ENCODE measurements at places on chromosomes 2 and 18.
A peak's percentile ranks its signal among the peaks of the same experiment; 100 is the strongest.

GRCh38 chr2:174581491-174581890 is 16.1 kb downstream of the WIPF1 start:
- no peak for DNase-seq

- DNase-seq, result no peak
Observed at GRCh38 chr2:47019532-47019931, 103.9 kb upstream of the MCFD2 start.

- DNase-seq, result no peak
Observed at GRCh38 chr2:147572622-147573021, 272.2 kb upstream of the ACVR2A start.

- DNase-seq, result no peak
Observed at GRCh38 chr18:35691625-35692024, 110.1 kb downstream of the GALNT1 start.

DNA sequence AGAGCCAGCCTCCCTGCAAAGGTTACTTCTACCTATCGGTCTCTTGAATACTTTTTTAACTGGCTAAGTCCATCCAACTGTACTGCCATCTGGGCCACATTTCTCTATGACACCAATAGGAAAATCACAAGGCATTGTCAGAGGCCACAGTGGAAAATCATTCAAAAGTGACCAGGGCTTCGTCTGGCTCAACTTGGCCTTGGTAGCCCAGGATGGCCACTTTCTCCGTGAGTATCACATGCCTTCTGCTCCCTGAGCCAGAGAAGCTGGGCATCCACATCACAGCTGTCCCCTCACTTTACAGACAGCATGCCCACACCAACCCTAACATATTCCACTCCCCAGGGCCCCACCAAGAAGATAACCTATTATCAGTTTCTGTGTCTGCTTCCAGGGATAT is 5.8 kb downstream of the CIB4 start:
- DNase-seq, result no peak

DNA sequence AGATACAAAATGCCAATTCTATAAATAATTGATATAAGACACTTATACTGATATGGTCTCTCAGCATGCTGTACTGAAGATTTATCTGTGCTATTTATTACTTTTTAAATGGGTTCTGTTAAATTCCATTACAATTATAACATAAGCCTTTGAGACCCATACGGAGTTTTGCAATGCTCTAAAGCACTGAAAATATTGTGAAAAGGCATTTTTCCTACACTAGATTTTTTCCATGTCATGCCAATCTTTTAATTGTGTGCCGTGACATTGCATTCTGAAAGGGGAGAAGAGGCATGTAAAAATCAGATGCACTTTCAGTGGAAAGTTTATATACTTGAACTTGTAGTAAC is 46.5 kb downstream of the EFEMP1 start:
- no peak for DNase-seq

DNA sequence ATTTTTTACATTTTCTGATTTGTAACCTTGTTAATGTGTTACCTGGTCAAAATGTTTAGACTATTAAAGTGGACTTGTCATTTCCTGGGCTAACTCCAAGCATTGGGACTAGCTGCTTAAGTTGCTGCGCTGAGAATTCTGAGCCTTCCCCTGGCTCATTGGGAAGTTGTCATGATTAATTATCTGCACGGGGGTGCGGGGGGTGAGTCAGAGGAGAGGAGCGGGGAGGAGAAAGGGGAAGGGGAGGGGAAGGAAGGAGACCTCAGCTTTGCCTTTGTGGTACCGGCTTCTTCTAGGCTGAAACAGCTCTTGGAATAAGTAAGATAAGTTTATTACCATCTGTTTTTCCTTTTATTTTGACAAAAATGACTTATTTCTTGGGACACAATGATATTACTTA is 52.9 kb upstream of the APCDD1 start:
- no peak for DNase-seq

DNA sequence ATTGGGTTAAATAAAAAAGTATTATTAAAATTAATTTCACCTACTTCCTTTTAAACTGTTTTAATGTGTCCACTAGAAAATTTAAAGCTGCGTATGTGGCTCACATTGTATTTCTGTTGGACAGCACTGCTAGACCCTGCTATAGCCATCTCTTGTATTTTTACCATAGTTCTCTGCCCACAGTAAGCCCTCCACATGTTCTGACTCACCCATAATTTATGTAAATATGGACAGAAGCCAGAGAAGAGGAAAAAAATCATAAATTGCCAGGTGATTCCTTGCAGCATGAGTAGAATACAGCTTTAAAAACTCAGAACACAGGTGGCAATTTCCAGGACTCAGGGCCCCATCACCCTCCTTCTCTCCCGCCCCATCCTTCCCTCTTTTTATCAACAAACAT is 142.4 kb upstream of the MEX3C start:
- no peak for DNase-seq

DNA sequence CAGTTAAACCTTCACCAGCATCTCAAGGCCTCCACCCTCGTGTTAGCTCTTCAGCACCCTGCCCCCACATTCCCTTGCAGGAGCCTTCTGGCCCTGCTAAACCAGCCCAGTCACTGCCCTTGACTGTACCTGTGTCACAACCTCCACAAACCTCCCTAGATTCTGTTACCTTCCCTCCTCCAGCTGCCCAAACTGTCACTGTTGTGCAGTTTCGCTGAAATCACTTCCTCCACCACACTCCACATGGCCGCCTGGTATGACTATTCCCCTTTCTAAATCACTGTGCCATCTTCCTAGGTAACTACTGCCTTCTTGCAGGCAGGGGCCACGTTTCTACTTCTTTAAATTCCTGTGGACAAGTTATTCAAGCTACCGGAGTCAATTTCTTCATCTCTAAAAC is 160.2 kb downstream of the GALNT14 start:
- DNase-seq, result no peak

- DNase-seq, result no peak
Observed at GRCh38 chr18:54822872-54823845, 5.1 kb upstream of the RAB27B start.

- no peak for DNase-seq
Observed at GRCh38 chr18:41845563-41845962, 109.5 kb upstream of the PIK3C3 start.

- DNase-seq, result no peak
Observed at GRCh38 chr18:39842366-39842914, 2112.6 kb upstream of the PIK3C3 start.

GRCh38 chr2:231683292-231684235 is 24.8 kb upstream of the PTMA start:
- no peak for DNase-seq

- DNase-seq, result no peak
Observed at GRCh38 chr2:12728221-12728777, 11.6 kb downstream of the TRIB2 start.

DNA sequence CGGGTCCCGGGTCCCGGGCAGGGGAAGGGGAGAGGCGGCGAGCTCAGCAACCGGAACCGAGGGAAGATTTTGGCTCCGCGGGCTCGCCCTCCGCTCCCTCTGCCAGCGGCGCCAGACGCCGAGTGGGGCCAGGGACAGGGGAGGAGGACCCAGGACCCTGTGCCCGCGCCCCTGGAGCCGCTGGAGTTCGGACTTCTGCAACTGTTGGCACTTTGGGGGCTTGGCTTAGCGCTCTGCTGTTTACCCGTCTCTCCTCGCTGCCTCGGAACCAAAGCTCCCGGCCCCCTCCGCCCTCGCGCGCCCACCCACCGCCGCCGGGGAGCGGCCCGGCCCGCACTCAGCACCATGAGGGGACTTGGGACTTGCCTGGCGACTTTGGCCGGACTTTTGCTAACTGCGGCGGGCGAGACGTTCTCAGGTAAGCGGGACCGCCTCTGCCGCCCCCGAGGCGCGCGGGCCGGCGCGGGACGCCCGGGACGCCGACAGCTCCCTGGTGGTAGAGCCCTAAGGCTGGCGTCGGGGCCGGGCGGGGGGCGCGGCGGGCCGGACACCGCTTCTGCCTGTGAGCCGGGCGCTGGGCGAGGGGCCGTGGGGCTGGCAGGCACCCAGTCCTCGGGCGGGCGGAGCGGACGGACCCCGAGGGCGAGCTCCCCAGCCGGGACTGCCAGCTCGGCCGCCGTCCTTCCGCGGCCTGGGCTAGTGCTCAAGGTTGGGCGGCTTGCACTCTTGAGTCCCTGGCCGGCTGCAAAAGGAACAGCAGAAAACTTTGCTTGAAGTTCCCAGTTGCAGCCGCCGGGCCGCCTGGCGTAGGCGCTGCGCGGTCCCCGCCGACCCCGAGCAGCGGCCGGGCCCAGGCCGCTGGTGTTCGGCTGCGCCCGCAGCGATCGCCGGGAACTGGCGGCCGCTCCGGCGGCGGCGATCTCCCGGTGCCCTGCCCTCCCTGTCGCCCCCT is 634 bp downstream of the PTPRM start:
- no peak for DNase-seq

DNA sequence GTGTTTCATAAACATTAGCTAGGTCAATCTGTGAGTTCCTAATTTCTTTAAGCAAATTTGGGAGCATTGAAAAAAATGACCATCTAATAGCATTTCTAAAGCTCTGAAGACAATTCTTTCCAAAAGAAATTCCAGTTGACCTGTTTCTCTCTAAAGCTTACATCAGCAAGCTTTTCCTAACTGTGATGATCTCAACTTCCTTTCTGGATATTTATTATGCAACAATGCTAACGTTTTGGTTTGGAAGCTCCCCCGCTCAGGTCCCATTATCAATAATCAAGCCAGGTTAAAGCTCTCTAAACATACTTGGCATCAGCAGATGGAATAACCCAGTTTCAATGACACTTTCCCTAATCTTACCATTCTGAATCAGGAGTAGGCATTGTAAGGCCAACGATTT is 196.3 kb upstream of the TANK start:
- DNase-seq, result no peak

DNA sequence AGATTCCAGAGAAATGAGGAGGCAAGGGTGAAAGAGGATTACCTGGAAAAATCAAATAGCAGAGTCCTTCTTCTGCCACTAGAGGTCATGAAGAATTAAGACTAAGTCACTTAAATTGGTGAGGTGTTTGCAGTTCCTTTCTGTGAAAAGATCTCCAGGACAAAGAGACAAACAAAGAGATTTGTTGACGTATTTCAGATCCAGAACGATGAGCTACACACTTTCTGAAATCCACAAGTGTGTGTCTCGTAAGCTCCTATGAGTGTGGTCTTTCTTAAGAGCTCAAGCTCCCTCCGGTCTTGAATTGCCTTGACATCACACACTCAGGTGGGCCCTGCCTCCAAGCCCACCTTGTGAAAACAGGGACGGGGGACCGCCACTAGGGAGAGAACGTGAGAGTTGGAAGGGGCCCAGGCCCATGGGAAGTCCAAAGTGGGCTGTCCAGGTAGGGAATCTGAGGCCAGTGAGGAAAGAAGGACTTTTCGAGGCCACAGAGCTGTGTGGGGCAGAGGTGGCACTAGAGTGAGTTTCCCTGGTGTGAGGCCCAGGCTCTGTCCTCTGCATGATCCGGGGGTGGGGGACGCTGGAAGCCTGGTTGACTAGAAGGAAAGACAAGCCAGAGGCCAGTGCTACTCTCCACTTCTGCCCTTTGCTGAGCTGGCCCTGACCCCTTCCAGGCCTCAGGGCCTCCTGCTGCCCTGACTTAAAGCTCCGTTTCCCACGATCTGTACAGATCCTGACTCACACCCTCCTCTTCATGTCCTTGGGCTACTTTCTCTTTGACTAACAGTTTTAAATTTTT is 168.1 kb upstream of the NCK2 start:
- DNase-seq, result peak; percentile 2

DNA sequence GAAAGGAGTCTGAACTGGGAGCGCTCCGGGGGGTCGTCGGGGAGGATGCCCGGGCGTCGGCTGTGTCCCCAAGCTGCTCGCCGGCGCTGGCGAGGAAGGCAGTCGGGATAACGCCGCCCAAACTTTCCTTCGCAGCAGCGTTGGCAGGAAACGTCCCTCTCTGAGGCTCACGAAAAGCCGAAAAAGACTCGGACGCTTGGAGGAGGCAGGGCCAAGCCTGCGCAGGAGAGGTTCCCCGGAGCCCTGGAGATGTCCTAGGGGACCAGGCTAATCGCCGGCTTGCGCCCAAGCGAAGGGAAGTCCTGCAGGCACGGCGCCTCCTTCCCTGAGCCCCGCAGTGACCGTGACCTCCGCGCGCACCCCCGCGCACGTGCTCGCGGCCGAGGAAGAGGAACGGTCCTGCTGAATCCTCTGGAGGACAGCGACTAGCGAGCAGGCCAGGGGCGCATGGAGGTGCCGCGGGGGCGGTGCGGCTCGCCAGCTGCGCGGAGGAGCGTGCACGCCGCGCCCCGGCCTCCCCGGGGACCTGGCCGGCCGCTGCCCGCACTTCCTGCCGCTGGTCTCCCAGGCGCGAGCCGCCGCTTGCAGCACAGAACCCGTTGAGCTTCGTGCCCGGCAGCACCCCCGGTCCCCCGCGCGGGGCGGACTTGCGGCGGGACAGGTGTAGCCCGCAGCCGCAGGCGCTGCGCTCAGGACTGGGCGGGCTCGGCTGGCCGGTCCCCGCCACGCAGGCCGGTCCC is at the start of gene SH3RF3:
SH3RF3 (plus strand) TSS at position 590 of the 740 bp plus-strand sequence.
- no peak for DNase-seq

- no peak for DNase-seq
Observed at GRCh38 chr18:52615943-52616342, 275.9 kb downstream of the DCC start.

DNA sequence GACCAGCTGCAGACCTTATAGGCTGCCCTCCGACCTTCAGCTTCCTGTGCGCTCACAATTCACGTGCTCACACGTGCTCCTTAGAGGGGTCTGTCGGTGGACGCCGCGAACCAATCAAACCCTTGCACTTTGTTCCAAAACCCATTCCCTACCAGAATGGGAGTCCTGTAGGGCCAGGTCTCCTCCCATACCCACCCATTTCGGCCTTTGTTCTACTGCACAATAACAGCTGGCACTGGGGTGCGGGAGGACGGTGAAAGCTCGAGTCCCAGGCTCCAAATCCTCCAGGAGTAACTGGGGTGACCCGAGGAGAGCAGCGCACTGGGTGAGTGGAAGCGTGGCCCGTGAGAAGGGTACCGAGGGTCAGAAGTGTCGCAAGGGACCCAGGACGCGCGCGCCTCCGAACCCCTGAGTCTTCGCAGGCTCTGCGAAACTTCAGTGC is 13.0 kb downstream of the SIX3 start:
- no peak for DNase-seq

- no peak for DNase-seq
Observed at GRCh38 chr2:14712111-14712510, 79.6 kb downstream of the LRATD1 start.

GRCh38 chr18:44893045-44893706 is 212.5 kb downstream of the SETBP1 start:
- no peak for DNase-seq

GRCh38 chr2:222731201-222731621 is 59.8 kb downstream of the MOGAT1 start:
- no peak for DNase-seq

Data from GF-D8 (cell line).